ENCODE measurements at places on chromosomes 5 and 9.

- DNase-seq, result no peak
Measured at GRCh38 chr5:171236651-171237050, 72.4 kb upstream of the TLX3 start.

DNA sequence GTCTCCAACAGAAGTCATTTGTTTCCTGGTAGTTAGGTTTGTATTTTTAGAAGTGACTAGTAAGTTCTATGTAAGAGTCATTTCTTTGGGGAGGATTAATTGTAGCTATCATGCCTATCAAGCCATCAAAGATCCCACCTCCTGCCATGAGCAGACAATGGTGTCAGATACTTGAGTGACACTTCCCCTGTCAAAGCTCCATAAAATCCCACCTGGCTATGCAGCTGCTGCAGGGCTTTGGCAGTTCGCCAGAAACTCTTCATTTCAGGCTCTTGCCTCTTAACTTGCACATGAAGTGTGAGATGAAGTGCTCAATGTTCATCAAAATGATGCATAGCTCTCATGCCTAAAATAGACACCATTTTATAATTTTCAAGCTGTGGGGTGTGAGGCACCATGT, 312.1 kb downstream of the CDH12 start:
- no peak for DNase-seq

GRCh38 chr5:4995014-4995413, 145.1 kb upstream of the ADAMTS16 start:
- DNase-seq, result no peak

GRCh38 chr5:65924366-65925043, 1.9 kb upstream of the ERBIN start:
- DNase-seq, result peak; percentile 50

GRCh38 chr5:76801159-76801802, 17.5 kb upstream of the F2RL1 start:
- DNase-seq, result no peak

GRCh38 chr5:10685115-10685521, 75.9 kb downstream of the DAP start:
- DNase-seq, result no peak

- peak; percentile 79 for DNase-seq
Measured at GRCh38 chr9:136943291-136944211, 987 bp downstream of the FBXW5 start.

GRCh38 chr9:137176302-137177182, 4.7 kb upstream of the TMEM210 start:
- no peak for DNase-seq

DNA sequence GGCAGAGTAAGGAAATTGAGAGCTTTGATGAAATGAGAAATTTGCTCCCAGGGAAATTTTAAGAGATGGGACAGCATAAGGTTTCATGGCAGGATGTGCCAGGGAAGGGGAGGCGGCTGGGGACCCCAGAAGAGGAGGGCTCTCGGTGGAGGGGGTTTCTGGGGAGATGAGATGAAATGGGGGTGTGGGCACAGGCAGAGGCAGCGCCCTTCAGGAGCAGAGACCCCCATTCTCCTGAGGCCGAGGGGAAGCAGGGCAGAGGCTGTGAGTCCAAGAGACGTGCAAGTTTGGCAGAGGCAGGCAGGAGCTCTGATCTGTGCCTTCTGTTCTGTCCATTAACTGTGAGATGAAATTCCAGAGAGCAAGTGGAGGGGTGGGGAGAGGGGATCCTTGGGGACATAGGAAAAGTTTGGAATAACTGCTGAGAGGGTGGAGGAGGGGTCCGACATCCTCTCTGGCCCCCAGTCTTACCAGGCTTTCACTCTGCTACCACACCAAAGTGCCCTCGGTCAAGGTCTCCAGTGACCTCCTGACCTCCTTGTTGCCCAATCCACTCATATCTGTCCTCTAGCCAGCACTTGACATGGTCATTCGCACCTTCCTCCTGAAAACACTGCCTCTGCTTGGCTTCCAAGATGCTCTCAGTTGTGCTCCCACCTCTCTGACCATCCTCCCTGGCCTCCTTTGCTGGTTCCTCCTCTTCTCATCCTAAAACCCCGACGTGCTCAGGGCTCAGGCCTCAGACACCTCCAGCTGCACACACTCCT, 108.1 kb upstream of the MVB12B start:
- no peak for DNase-seq

DNA sequence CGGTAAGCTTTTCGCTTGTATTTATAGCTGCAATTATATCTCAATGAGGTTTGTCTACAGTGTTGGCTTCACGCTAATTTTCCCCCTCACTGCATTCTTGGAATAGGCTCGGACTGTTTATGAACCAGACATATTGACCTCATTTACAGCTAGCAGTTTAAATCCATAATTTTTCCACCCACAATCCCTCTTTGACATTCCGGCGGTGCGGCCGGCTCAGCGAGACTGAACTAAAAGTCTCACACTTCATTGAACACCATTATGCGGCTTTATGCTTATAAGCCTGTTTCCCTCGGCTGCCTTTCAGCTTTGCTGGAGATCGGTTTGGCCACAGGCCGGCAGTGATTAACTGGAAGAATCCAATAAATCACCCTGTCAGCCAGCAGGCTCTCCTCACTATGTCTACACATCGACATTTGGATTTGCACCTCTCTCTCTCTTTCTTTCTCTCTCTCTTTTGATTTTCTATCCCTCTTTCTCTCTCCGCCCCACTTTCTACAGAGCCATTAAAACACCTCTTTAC, 315.0 kb upstream of the TLE4 start:
- no peak for DNase-seq

- peak; percentile 90 for DNase-seq
Measured at GRCh38 chr9:95462249-95463147, 54.3 kb downstream of the PTCH1 start.

GRCh38 chr5:14068136-14068535, 75.0 kb upstream of the TRIO start:
- DNase-seq, result no peak

- no peak for DNase-seq
Measured at GRCh38 chr5:115542651-115543364, 1.8 kb downstream of the FEM1C start.

- DNase-seq, result no peak
Measured at GRCh38 chr5:144369006-144369405, 198.3 kb downstream of the KCTD16 start.

GRCh38 chr9:118575341-118576070, 793.7 kb downstream of the BRINP1 start:
- no peak for DNase-seq

GRCh38 chr9:27142299-27142930, 33.4 kb downstream of the TEK start:
- DNase-seq, result no peak

DNA sequence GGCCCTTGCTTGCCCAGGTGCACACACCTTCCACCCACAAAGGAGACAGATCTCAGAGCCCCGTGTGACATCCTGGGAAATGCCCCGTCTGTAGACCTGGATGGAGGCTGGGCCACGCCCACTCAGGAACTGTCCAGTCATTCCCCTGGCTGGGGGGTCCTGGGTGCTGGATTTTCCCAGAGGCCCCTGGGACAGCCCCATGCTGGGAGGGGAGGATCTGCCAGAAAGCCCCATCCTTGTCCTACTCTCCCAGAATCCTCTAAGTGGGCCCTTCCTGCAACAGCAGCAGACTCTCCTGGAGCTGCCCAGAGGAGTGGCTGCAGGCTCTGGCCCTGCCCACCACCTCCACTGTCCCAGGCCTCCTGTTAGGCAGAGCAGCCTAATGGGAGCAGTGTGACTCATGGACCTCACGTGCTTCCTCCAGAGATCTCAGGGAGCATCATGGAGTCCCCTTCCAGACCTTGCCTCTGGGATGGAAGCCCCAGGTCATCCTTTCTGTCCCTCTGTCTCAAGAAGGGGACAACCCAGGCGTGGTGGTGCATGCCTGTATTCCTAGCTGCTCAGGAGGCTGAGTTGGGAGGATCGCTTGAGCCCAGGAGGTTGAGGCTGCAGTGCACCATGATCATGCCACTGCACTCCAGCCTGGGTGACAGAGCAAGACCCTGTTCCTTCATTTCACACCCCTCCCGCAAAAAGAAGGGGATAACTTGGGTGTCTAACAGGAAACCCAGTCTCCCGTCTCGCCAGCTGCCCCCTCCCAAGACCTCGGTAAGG, 51.7 kb downstream of the JADE2 start:
- peak; percentile 48 for DNase-seq

- DNase-seq, result no peak
Measured at GRCh38 chr5:116365006-116365496, 209.6 kb downstream of the SEMA6A start.

- DNase-seq, result no peak
Measured at GRCh38 chr5:111326551-111326950, 102.4 kb downstream of the CAMK4 start.

GRCh38 chr9:98673681-98674080, 35.1 kb downstream of the GABBR2 start:
- no peak for DNase-seq

- DNase-seq, result no peak
Measured at GRCh38 chr5:66929281-66929680, 267.3 kb downstream of the CD180 start.

GRCh38 chr9:72577212-72577753, 55.9 kb downstream of the TMC1 start:
- no peak for DNase-seq

Data from SK-N-SH (cell line).